ENCODE measurements at places on chromosomes 1 and 21.

GRCh38 chr1:46477153-46477929 lies 12.3 kb upstream of the DMBX1 start:
- peak; percentile 85 for DNase-seq

DNA sequence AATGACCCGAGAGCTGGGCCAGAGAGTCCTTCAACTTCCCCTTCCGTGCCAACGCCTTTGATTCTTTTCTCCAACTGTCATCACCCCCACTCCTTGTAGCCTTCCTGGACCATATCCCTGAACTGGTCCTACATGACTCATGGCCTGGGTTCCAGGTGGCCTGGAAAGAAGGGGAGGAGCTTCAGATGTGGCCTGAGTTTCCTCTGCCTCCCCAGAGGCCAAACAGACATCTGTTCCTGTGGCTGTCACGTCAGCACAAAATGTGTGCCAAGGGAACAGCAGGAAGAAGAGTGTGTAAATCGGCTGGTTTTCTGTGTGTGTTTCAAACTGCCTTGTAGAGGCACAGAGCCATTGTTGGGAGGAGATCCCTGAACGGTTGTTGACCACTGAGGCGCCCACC lies 24.9 kb upstream of the KIRREL1 start:
- no peak for DNase-seq

DNA sequence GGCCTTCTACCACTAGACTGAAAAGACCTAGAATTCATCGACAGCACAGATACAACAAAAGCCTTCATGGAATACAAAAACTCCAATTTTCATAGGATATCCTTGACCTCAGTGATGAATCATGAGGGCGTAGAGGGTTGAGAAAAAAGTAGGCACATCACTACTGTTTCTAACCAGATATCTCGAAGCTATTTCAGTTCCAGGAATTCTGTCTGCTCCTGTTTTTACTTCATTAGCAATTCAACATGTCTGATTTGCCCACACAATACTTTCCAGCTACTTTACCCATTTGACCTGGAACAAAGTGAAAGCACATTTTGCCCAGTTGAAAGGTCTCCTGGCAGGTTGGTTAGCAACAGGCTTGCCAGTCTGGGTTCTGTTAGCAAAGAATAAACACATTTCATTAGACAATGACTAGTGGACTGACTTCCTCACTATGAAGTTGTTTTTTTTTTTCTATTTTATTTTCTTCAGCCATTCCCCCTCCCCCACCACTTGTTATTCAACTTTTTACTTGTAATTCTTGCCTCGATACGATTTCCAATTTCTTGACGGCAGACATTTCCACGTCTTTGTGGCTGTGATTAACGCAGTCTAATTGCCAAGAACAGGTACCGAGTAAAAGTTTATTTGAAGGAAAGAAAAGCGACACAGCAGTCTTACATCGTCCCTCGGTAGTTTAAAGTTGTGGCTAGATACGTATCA lies 4.0 kb upstream of the ZBTB18 start:
- DNase-seq: no peak

- no peak for DNase-seq
These were observed 34.4 kb upstream of the SLC30A1 start for GRCh38 chr1:211613108-211613947.

DNA sequence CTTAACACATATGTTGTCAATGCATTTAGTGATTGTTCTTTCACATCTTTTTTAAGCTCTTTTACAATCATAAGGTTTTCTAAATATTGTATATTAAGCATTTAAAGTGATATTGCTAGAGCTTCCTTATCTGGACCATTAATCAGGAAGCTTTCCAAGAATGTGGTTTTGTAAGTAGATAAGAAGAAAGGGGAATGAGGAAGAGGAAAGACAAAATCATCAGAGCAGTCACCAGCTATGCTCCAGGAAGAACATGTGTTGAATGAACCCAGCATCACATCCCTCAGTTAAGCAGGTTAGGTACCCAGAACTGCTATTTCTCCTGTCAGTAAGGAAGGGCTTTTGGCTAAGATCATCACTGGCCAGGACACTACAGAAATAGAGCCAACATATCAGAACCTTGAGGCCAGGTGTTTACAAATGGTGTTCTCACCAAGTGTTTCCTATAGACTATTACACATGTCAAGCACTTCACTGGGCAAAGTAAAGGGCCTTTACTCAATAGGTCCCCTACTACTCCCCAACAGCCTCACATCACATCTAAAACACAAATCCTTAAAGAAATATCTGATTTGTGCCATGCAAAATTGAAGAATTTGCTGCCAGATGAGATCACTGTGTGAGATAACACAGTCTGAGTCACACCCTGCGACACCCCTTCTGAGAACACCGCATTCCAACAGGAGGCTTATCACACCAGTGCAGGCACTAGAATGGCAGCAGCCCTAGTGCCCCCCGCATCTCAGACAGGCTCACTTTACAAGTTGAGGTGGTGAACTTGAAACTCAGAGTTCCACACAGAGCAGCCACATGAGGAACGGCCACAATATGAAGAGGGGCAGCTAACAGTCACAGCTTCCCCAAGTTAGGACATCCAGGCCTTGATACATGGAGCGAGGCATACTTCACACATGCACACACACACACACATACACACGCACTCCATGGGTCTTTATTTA lies 1.8 kb upstream of the SPRR2A start:
- DNase-seq: no peak

- peak; percentile 81 for DNase-seq
These were observed 15.9 kb downstream of the ESPN start for GRCh38 chr1:6440198-6441126.

GRCh38 chr1:50637460-50637859 lies 214.2 kb upstream of the DMRTA2 start:
- DNase-seq: no peak

- no peak for DNase-seq
These were observed 8.8 kb upstream of the FABP3 start for GRCh38 chr1:31381394-31382294.

- no peak for DNase-seq
These were observed 32.9 kb downstream of the MFSD2A start for GRCh38 chr1:39987869-39988268.

DNA sequence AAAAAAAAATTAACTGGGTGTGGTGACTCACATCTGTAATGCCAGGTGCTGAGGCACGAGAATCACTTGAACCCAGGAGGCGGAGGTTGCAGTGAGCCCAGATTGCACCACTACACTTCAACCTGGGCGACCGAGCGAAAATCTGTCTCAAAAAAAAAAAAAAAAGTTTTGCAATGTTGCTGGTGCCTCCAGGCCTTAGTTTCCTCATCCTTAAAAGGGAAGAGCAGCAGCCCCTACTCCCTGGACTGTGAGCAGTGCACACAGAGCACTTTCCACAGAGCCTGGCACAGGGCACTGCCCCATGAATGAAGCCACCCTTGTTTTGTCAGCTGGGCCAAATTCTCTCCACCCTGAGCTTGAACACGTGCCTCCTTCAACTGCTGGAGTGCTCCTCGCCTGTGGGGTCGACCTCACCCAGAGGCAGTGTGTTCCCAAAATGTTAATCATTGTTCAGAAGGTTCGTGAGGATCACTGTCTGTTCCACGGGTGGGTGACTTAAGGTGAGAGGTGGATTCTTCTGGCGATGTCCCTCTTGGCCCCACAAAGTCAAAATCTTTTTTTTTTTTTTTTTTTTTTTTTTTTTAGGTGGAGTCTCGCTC lies 152.1 kb upstream of the TMEM51 start:
- no peak for DNase-seq

DNA sequence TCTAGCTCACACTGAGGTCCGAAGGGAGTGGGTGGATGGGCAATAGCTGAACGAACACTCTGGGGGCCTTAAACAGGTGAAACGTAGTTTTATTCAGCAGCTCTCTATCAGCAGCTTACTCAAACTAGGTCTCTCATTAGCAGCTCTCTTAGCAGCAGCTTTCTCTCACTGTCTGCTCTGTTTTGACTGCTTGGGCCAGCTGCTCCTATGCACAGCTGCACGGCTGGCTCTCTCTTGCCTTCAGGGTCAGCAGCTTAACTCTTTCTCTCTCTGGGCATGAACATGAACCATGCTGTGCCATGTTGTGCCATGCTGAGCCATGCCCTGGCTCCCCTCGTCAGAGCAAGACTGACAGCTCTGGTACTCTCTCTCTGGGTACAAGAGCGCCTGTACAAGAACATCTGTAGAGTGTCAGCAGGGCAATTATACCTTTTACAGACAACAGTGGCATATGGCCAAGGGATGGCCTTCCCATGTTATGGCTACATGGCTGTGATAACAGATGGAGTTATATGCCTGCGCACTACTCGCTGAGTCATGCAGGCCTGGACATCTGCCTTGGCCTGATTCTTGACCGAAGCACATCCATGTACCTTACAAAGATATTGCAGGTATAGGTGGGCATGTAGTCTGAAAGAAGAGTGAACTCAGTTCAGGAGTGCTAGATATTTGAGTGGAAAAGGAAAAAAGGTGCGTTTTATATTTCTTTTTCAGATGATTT lies 152.4 kb downstream of the LEPR start:
- no peak for DNase-seq

- DNase-seq: no peak
These were observed 267.7 kb downstream of the PRDM2 start for GRCh38 chr1:13967707-13968106.

- no peak for DNase-seq
These were observed 8.1 kb downstream of the GBP7 start for GRCh38 chr1:89167590-89168230.

DNA sequence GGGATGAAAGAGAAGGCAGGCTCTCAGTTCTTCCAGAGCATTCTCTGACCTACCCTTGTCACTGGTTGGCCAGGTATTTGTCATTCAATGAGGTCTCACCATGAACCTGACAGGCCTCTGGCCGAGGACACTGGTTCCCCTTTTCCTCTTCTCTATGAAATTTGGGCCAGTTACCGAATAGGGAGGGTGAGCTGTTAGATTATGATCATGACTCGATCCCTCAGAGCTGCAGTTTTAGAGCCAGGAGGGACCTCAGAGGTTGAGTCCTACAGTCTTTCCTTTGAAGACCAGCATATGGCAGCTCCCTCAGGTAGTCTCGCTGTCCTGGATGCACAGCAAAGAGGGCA lies 29.5 kb upstream of the CLSTN1 start:
- DNase-seq: no peak

DNA sequence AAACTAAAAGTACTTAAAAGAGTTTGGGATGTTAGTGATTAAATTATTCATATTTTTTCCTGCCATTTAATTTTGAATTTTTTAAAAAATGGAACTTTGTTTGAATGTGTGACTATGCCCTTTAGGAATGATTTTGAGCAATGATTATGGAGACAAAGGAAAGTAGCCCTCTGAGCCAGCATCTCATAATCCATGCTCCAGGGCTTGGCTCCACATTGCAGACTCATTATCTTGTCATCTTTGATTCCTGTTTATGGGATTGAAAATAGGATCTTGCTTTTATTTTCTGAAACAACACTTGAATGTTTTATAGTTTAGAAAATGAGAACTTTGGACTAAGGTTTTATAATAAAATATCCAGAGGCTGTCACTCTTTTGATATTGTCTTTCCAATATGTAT lies 14.5 kb downstream of the AXDND1 start:
- no peak for DNase-seq

DNA sequence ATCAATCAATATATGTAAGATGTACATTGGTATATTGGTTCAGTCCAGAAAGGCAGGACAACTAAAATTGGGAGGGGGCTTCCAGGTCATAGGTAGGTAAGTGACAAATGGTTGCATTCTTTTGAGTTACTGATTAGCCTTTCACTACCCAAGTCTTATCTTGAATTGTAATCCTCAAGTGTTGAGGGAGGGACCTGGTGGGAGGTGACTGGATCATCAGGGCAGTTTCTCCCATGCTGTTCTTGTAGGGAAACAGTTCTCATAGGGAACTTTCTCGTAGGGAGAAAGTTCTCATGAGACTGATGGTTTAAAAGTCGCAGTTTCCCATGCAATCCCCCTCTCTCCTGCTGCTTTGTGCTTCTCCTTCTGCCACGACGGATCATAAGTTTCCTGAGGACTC lies 809.2 kb downstream of the KCNT2 start:
- no peak for DNase-seq

GRCh38 chr1:160342953-160343869 lies at the start of the genes COPA and NCSTN:
Gene COPA (minus strand): TSS chr1:160343250. CDS start chr1:160343170, 80 bp downstream.
Gene NCSTN (plus strand): TSS chr1:160343383. CDS start chr1:160343397, 14 bp downstream.
- DNase-seq: peak; percentile 93

DNA sequence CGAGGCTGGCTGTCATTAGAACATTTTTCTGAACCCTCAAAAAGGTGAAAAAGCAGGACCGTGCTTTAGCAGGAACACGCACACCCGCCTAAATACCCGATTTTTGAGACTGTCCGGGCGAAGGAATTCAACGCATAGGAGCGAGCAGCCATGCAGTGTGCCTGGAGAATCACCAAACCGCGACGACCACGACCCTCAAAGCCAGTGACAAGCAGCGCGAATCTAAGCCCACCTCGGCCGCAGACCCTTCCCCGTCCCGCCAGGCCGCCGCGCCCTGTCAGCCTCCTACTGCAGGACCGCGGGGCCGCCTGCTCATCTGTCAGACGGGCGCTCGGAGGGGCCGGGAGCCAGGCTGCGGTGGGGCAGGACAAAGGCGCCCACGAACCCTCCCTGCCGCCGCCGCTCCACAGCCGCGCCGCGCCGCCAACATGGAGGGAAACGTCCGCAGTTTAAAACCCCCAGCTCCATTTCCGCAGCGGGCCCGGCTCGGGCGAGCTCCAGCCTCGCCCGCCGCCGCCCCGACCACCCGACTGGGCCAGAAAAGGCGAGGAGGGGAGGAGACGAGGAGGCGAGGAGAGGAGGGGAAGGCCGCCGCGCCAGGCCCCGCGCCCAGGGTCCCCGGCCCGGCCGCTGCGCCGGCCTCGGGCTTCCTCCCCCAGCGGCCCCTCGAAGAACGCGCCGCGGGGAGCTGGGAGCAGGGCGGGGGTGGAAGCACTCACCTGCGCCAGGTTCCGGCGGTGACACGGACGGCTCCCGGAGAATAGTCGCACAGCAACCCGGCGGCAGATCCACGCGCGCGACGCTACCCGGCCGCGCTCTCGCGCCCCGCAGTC lies at the start of gene LBR:
LBR (minus strand) TSS at position 804 of the 833 bp plus-strand sequence. CDS start 3,963 bp downstream, outside the sequence.
- peak; percentile 50 for DNase-seq

DNA sequence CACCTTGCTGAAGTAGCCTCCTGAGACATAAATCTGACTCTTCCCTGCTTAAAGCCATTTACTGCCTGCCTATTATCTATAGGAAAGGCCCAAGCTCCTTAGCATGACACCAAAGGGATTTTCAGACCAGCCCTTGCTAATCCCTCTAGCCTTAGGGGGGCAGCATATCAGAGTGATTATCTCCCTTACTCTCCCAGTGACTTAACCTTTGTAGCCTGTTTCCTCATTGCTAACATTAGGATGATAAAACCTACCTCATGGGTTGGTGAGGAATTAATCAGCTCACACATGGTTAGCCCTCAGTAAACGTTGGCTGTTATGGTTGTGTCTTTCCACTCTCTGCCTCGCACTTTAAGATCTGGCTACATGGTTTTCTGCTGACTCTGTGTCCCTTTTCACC lies 70.1 kb downstream of the ROR1 start:
- no peak for DNase-seq
